ENCODE measurements at places on chromosomes 12 and 14.

DNA sequence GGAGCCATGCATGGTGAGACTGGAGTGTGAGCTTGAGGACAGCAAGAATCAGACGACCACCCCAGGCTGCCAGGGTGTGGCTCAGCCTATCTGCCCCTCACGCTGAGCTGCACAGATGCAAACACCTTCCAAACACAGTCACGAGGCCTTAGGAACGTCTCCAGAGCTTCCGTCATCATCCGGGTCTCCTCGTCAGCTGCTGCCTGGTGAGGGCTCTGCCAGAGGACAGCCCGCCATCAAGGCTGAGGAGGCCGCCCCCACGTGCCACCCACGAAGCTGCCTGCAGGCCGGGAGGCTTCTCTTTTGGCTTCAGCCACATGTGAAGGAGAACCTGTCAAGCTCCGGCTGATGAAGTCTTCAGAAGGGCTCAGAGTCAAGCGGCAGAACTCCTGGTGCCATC lies 13.4 kb downstream of the DDX51 start:
- DNase-seq: no peak

DNA sequence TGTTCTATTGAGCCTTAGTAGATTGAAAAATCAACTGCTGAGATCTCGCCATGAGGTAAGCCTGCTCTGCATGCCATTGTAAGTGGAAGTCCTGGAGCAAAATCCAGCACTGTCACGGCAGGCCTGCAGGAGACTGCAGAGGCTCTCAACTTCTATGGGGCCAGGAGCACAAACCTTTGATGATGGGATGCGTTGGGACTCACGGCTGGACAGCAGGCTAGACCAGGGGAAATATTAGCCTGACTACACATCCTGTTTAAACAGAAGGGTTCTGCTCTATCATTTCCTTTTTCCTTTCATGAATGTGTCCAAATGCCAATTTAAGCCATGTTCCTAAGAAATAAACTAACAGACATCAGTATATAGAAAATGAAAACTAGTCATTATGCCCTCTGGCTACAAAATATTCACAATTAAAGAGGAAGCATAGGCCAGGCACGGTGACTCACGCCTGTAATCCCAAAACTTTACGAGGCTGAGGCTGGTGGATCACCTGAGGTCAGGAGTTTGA lies 33.9 kb upstream of the RASSF8 start:
- DNase-seq: no peak

GRCh38 chr14:34030864-34031263 lies 80.0 kb upstream of the EGLN3 start:
- no peak for DNase-seq

GRCh38 chr12:111355201-111355925 lies 13.5 kb downstream of the PHETA1 start:
- DNase-seq: no peak

Data from omental fat pad (tissue), 4 donors.